ENCODE measurements at places on chromosomes 2 and 18. TPM values are rescaled to one million over a fixed set of nuclear protein-coding genes. Genes with fewer than 3 reads are reported as not detected.

GRCh38 chr2:12675352-12675795 lies 41.4 kb upstream of the TRIB2 start:
- DNase-seq, result no peak
- no peaks in the 10 kb centered on the region for H3K27me3 ChIP-seq
- no peak overlapping the region for H3K4me3 ChIP-seq
- no peaks in the 10 kb centered on the region for H3K36me3 ChIP-seq
- H3K4me1 ChIP-seq, result peaks cover 4% of the 10 kb centered on the region

DNA sequence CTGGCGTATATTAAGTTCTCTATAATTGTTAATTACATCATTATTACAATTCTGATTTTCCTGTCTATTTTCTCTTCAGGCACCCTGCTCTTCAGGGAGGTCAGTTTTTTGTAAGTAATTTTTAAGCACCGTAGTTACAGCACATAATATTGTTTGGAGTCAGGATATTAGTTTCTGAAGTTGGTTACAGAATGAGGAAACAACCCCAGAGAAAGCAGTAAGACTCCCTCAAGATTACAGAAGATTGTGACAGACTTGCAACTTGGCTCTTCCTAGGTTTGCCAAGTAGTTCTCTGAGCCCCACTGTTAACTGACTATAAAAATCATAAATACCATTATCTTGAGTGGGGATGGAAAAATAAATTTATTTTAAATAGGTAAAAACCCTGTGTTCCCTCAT lies 921 bp downstream of the RPE start:
- no peak for DNase-seq
- no peak overlapping the region for H3K27ac ChIP-seq
- peaks cover 6% of the 10 kb centered on the region for H3K4me1 ChIP-seq
- H3K27me3 ChIP-seq, result no peaks in the 10 kb centered on the region
- H3K36me3 ChIP-seq, result peaks cover 6% of the 10 kb centered on the region

GRCh38 chr2:11285499-11285898 lies 58.9 kb downstream of the ROCK2 start:
- H3K4me3 ChIP-seq, result no peak overlapping the region
- H3K36me3 ChIP-seq, result peaks cover 13% of the 10 kb centered on the region
- DNase-seq, result no peak
- no peaks in the 10 kb centered on the region for H3K4me1 ChIP-seq
- no peak overlapping the region for H3K27ac ChIP-seq

DNA sequence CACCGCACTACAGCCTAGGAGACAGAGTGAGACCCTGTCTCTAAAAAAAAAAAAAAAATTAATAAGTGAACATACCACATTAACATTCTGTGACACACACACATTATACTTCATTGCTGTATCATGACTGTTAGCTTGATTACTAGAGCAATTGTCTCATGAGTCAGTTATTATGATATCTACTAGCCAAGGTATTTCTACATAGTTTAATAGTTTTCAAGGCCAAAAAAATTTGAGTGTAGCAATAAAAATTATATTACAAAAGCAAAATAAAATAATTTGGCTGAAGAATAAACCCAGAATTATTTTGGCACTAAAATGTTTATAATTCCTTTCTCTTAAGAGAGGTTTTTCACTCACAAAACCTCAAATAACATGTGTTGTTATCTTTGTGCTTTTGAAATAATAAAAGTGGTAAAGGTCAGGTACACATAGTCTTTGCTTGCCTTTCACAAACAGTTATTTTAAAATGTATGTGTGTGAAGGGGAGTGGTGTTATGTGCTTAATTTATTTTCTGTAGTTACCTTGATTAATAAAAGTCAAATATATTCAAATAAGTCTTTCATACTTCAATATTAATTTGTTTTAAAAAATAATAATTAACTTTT lies 136.9 kb upstream of the SPOPL start:
- H3K4me1 ChIP-seq, result no peaks in the 10 kb centered on the region
- H3K27me3 ChIP-seq, result no peaks in the 10 kb centered on the region
- H3K36me3 ChIP-seq, result no peaks in the 10 kb centered on the region
- H3K27ac ChIP-seq, result no peak overlapping the region

DNA sequence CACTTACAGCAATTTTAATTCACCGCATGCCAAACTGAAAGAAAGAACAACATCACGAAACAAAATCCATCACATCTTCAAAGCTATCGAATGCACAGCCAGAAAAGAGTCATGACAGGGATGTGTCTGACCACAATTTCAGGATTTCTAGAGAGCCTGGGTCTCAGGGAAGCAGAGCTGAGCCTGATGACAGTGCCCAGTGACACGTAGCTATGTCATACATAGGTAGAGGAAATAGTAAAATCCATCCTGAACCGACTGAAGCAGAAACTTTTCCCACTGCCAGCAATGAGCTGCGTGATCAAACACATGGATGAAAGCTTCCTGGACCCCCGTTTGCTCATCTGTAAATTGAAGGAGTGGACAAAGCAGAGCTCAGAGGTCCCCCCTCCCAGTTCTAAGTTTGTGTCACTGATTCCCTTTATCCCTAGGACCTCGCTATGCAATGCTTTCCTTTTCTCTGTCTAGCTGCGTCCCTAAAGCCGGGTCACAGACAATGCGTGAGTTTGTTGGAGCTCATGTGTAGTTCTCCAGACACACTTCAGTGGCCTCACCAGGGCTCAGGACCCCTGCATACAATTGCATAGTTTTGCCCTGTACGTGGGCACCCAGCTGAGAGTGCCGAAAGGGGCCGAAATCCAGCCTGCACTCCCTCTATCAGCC lies 37.6 kb downstream of the CCBE1 start:
- no peak overlapping the region for H3K4me3 ChIP-seq
- peaks cover 7% of the 10 kb centered on the region for H3K4me1 ChIP-seq
- no peaks in the 10 kb centered on the region for H3K36me3 ChIP-seq
- H3K27ac ChIP-seq, result peak overlapping the region; percentile 74
- DNase-seq, result no peak
- H3K27me3 ChIP-seq, result no peaks in the 10 kb centered on the region

The ME2 gene
- 24.2 TPM for total RNA-seq

The PSMA8 gene
- total RNA-seq, result not detected

Measured in muscle of leg (tissue), 16 donors.